ENCODE measurements at places on chromosomes 16 and 17.
A peak's percentile ranks its signal among the peaks of the same experiment; 100 is the strongest.

GRCh38 chr16:5605404-5605803 is 507.8 kb upstream of the EEF2KMT start:
- DNase-seq: no peak

DNA sequence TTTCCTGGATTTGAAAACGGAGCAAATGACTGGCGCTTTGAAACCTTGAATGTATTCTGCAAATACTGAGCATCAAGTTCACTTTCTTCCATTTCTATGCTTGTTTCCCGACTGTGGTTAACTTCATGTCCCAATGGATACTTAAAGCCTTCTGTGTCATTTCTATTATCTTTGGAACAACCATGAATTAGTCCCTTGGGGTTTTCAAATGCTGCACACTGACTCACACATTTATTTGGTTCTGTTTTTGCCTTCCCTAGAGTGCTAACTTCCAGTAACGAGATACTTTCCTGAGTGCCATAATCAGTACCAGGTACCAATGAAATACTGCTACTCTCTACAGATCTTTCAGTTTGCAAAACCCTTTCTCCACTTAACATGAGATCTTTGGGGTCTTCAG is 32.3 kb downstream of the BRCA1 start:
- no peak for DNase-seq

DNA sequence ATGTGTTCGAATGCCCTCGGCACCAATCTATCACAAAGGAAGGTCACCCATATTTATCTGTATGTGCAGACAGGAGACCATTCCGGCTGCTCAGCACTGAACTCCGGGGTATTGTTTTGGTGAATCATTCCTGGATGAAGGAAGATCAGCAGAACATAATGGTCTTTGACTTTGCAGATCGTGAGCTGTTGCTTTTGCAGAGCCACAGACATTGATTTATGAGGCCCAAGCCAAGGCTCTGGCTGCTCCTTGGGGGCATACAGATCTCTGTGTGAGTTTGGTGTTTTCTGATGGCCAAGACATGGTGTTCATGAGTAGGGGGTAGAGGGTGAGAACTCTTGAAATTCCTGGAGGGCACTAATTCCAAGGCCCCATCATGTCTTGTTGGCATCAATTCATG is 458.8 kb upstream of the HSBP1 start:
- DNase-seq: no peak

GRCh38 chr17:67431249-67432015 is 54.4 kb downstream of the PITPNC1 start:
- DNase-seq: peak; percentile 80

DNA sequence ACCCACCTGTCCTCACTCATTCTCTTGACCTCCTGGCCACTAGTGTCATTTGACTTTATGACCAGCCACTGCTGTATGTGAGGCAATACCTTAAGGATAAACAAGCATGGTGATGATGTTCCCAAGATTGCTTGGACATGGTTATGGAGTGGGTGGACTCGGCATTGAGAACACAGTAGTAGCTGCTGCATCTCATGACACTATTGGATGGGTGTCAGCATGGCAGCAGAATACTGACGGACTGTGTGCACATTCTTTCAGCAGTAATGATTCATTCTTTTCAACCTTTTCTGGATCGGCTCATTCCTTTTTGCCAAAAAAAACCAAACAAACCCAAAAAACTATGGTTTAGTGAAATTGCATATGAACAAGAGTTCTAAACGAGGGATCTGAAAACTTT is 13.5 kb downstream of the SPECC1 start:
- DNase-seq: no peak

DNA sequence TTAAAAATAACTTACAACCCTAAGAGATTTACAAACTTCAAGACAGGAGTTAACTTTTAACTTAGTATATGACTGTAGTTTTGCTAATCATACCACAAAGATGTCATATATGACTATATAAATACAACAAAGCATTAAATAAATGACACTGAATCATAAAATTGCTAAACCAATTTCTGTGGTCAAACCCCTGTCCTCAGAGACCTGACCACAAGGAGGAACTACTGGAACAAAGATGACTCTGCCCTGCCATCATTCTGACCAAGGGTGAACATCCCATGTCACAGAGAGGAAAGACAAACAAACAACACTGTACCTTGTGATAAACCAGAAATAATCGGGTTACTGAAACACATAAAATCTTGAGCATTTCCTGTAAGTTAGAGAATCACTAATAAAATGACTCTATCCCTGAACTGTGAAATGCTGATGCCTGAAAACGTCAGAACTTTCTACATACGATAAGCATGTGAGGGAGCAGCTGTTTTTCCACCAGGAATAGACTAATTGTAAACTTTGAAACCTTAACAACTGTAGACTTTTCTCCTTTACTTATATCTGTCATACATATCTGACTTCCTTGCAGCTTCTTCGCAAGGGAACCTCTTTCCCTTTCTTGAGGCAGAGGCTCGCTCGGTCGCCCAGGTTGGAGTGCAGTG is 47.9 kb downstream of the WDR59 start:
- DNase-seq: peak; percentile 2

DNA sequence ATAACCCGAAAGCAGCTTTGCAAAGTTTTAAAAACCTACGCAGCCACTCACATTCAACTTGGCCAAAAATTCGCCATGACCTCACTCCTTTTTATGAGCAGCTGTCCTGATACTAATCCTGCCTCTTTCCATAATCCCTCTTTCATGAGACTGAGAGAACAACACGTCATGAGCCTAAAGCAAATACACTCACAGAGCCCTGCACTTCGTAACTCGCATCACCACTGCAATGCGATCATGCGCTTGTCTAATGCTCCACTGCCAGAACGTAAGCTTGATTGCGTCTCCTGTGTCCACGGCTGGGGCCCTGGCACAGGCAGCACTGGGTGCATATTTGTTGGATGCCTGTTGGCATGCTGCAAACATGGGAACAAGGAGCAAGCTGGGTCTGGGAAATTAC is 36.2 kb downstream of the CDRT4 start:
- no peak for DNase-seq

DNA sequence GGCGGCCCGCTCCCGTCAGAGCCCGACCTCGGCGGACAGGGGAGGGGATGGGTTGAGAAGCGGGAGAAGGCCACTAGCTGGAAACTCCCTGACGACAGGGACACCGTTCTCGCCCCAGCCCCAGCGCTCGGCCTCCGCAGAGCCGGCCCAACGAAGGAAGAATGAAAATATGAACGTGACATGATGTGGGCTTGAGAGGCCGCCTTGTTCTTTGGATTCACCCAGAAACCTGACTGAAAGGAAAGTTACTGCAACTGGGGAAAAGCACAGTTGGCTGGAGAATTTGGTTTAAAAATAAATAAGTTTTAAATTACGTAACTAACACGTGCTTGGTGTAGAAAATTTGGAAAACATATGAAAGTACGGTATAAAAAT is 21.1 kb downstream of the NPTX1 start:
- no peak for DNase-seq

GRCh38 chr16:70428178-70428998 is 10.5 kb downstream of the ST3GAL2 start:
- DNase-seq: peak; percentile 48

DNA sequence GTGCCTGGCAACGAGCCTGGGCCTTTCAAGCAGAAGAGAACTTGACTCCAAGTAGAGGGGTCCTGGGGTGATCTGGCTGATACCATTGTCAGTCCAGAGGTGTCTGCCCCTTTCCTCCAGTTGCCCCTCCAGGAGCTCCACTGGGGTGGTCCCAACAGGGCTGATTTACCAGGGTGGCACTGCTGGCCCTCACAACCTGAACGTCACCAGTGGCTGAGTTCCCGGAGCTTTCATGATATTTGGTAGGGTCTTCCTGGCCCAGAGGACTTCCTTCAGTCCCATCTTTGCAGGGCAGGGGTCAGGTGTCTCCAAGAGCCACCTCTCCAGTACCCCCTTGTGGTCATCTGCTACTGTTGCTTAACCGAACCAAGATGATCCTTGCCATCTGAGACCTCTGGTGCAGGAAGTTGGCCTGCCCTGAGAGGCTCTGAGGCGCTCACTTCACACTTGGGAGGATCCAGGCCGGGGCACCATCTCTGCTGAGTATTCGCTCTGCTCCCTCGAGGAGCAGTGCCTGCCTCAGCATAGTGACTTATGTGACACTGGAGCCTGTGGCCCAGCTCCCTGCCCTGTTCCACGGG is 3.5 kb downstream of the LIMD2 start:
- DNase-seq: no peak

GRCh38 chr17:17913695-17914332 is 58.4 kb downstream of the TOM1L2 start:
- DNase-seq: peak; percentile 85

DNA sequence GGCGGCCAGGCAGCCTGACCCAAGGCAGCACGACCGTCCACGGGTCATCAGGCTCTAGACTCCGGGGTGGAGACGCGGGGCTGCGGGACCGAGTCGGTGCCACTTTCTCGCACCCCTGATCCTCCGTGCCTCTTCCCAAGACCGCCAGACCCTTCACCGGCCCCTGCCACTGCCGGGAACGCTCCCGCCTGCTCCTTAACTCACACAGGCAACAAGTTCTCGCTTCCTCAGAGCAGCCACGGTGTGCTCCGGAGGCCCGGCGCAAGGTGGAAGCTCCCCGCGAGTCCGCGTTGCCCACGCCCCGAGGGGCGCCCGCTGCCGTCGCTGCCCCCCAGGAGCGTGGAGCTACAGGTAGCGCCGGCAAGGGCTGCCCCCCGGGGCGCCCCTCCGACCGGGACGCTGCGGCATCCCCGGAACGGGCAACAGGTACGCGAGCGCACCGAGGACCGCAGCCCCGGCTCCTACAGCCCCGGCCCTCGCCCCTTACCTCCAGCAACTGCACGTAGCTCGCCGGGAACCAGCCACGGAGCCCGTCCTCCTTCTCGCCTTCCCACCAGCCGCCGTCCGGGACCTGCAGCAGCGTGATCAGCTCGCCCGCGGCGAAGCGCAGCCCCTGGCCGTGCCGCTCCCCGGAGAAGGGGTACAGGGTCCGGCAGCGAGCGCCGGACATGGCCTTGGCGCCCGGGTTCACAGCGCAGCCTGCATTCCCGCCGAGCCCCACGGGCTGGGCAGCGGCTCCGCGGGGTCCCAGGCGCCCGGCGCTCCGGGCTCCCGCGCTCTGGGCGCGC is 491 bp downstream of the GAS7 start:
- DNase-seq: no peak

GRCh38 chr16:27792486-27793248 is 242.7 kb downstream of the KATNIP start:
- no peak for DNase-seq

- DNase-seq: no peak
Measured at GRCh38 chr17:73401911-73402310, 90.1 kb upstream of the CDC42EP4 start.

- DNase-seq: no peak
Measured at GRCh38 chr16:88318521-88318920, 64.2 kb upstream of the ZNF469 start.
